Activated naive CD4-positive, alpha-beta T cell treated with anti-CD3 and anti-CD28 coated beads for 36 hours (primary cell): ENCODE measurements at places on chromosomes 2 and 18. TPM values are rescaled to one million over a fixed set of nuclear protein-coding genes. Genes with fewer than 3 reads are reported as not detected.
A peak's percentile ranks its signal among the peaks of the same experiment; 100 is the strongest.

Gene KCNG3
- 0.30 TPM for total RNA-seq

Gene OSBPL1A
- total RNA-seq: 2.4 TPM

Gene IL18RAP
- total RNA-seq: 11.2 TPM

Gene SNRPD1
- total RNA-seq: 133 TPM

Gene NLRC4
- total RNA-seq: not detected

- DNase-seq: no peak
- H3K36me3 ChIP-seq: no peaks in the 10 kb centered on the region
- H3K27me3 ChIP-seq: peaks cover 8% of the 10 kb centered on the region
- no peaks in the 10 kb centered on the region for H3K4me1 ChIP-seq
- no peak overlapping the region for H3K4me3 ChIP-seq
Measured at GRCh38 chr18:25111377-25112288, 240.3 kb downstream of the ZNF521 start.

DNA sequence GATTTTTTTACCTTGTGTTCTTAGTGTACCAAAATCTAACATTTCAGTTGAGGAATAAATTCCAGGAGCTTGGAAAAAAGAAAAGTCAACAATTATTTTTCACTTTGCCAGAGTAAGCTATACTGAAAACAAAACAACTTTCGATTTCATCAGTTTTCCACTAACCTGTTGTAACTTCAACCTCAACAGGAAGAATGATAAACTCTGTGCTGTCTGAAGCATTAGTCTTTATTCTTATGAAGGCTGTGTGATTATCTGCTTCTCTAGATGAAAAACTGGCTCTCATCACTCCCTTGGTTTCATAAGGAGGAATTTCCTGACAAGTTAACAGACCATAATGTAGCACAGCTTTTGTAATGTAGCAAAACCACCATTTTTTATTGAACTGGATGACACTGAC is 121.2 kb downstream of the ZAP70 start:
- H3K4me1 ChIP-seq: peaks cover 11% of the 10 kb centered on the region
- H3K27ac ChIP-seq: no peak overlapping the region
- H3K27me3 ChIP-seq: no peaks in the 10 kb centered on the region
- no peak overlapping the region for H3K4me3 ChIP-seq
- no peak for DNase-seq

- no peak for DNase-seq
- H3K36me3 ChIP-seq: no peaks in the 10 kb centered on the region
- H3K4me3 ChIP-seq: no peak overlapping the region
- H3K27ac ChIP-seq: no peak overlapping the region
Measured at GRCh38 chr2:154507186-154507585, 191.3 kb upstream of the KCNJ3 start.

DNA sequence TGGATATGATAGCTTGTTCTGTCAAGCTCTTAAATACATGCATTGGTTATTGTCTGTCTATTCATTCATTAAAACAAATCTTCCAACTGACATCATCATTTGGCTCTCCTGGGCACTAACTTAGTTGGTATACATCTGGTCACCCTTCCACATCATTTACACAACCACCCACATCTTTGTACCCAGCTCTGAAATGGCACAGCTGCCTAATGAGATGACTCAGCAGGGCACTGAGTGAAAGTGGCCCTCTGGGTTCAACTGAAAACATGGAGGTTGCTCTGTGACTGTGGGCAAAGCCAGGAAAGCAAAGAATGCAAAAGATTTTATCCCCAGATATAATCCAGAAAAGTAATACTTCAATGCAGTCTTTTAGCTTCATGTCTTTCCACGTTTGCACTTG is 234.0 kb upstream of the MAP2 start:
- no peaks in the 10 kb centered on the region for H3K4me1 ChIP-seq
- H3K4me3 ChIP-seq: no peak overlapping the region
- no peak for DNase-seq
- no peaks in the 10 kb centered on the region for H3K36me3 ChIP-seq

DNA sequence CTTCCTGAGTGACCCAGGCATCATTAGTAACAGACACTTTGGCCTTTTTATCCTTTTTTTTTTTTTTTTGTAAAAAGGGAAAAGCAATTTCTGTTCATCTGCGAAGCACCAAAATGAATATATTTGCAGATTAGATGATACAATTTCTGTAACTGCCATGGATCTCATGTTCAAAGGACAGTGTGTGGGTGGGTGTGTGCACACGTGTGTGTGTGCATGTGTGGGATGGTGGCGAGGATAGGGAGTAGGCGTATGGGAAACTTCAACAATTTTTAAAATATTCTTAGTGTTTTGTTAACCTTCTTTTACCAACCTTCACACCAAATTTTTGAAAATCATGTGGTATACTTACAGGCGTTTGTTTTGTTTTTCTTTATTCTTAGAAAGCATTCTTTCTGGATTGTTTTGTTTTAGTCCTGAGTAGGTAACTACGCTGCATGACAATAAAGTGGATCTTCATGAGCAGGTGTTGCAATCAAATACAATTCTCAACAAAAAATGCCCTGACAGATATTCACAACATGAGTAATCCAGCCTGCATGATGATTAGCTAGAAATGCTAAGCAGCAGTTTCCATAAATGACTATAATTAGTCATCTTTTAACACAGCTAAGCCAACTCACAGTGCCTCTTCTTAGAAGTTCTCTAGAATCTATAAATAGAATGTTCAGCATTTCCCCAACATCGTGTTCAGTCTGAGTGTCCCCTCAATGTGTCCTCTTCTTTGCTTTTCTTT is 53.5 kb upstream of the RMDN2 start:
- H3K27ac ChIP-seq: peak overlapping the region; percentile 86
- no peaks in the 10 kb centered on the region for H3K36me3 ChIP-seq
- DNase-seq: no peak
- H3K4me3 ChIP-seq: peak overlapping the region; percentile 25
- peaks cover 30% of the 10 kb centered on the region for H3K4me1 ChIP-seq

GRCh38 chr2:39550701-39551285 is 113.7 kb upstream of the MAP4K3 start:
- DNase-seq: no peak
- peaks cover 4% of the 10 kb centered on the region for H3K27me3 ChIP-seq
- H3K36me3 ChIP-seq: no peaks in the 10 kb centered on the region
- H3K27ac ChIP-seq: no peak overlapping the region
- H3K4me1 ChIP-seq: no peaks in the 10 kb centered on the region
- H3K4me3 ChIP-seq: no peak overlapping the region

DNA sequence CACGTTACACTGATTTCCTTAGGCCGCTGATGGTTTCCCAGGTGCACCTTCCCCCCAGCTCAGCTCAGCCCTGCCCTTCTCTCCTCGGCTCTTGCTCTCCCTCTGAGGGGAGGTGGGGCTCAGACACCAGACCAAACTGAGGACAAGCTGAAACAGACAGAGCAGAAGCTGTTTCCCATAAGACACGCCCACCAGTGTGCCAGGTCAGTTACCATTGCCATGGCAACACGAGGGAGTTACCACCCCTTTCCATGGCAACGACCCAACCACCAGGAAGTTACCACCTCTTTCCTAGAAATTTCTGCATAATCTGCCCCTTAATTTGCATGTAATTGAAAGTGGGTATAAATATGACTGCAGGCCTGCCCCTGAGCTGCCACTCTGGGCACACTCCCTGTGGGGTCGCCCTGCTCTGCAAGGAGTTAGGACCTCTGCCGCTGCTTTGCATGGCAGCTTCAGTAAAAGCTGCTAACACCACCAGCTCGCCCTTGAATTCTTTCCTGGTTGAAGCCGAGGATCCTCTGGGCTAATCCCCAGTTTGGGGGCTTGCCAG is 120.9 kb upstream of the SMIM21 start:
- peaks cover 24% of the 10 kb centered on the region for H3K27me3 ChIP-seq
- H3K27ac ChIP-seq: no peak overlapping the region
- peaks cover 2% of the 10 kb centered on the region for H3K4me1 ChIP-seq
- no peak overlapping the region for H3K4me3 ChIP-seq
- no peaks in the 10 kb centered on the region for H3K36me3 ChIP-seq

DNA sequence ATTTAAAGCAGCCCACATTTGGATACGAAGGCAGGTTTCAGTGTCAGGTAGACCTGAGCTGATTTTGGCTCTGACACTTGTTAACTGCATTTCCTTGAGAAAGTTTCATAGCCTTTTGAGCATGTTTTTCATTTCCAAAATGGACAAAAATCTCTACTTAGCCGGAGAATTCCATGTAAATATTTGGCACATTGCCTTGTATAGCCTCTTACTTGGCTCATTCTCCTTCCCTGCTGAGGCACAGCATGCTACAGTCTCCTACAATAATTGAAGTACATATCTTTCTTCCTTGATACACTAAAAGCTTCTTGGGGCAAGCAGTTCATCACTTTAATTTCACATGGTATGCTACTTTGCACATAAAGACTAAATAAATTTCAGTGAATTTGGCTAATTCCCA is 772.2 kb upstream of the CHAC2 start:
- H3K4me1 ChIP-seq: no peaks in the 10 kb centered on the region
- H3K36me3 ChIP-seq: no peaks in the 10 kb centered on the region
- DNase-seq: no peak

GRCh38 chr2:219680958-219681693 is 53.7 kb downstream of the SLC4A3 start:
- no peak overlapping the region for H3K4me3 ChIP-seq
- H3K4me1 ChIP-seq: peaks cover 11% of the 10 kb centered on the region
- H3K27me3 ChIP-seq: peaks cover 2% of the 10 kb centered on the region
- no peak for DNase-seq

DNA sequence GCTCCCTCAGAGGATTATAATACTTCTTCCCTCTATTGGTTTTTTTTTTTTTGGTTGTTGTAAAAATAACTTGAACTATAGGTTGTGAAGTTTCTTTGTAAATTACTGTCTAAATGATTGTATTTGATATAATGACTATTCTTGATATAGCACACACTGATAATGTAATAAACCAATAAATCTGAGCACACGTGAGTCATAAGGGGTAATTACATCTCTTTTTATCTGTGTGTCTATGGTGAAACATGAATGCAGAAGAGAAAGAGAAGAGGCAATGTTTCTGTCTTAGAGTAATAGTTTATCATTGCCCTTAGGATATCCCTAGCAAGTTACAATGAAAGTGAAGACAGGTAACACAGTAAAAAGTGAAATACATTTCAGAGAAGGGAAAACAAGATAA is 64.1 kb upstream of the RAPGEF4 start:
- DNase-seq: no peak
- H3K4me1 ChIP-seq: peaks cover 6% of the 10 kb centered on the region
- no peak overlapping the region for H3K27ac ChIP-seq
- no peaks in the 10 kb centered on the region for H3K27me3 ChIP-seq
- H3K36me3 ChIP-seq: peaks cover 3% of the 10 kb centered on the region
- H3K4me3 ChIP-seq: no peak overlapping the region

DNA sequence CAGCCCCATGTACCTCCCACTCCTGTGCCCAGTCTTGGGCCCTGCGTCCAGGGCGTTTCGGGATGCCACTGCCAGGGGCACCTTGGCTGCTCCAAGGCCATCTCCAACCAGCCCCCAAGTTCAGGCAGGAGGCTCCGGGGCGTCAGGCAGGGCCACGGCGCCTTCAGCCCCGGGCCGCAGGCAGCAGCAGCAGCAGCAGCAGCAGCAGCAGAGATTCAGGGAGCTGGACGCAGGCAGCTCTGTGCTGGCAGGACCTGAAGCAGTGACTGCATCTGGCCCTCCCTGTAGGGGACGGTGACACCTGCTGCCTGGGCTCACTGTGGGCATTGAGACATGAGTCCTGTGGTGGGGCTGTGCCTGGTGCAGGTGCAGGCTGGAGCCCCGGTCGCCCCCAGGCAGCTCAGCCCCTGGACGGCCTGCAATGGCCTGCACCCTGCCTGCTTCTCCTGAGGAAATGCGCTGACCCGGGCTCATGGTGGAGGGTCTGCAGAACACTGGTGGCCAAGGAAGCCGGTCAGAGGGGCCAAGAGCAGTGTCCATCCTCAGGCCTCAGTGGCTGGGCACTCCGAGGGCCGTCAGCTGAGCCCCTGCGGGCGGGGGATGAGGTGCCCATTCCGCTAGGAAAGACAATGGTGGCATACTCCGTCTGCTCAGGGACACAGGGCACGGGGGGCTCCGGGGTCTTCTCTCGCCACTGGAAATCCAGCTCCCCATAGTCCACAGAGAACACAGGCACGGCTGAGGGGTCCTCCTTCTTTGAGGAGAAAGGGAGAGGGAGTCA is 8.0 kb downstream of the PDCD1 start:
- H3K27me3 ChIP-seq: no peaks in the 10 kb centered on the region
- no peak overlapping the region for H3K4me3 ChIP-seq
- H3K4me1 ChIP-seq: peaks cover 11% of the 10 kb centered on the region
- peak overlapping the region; percentile 36 for H3K27ac ChIP-seq
- H3K36me3 ChIP-seq: peaks cover 6% of the 10 kb centered on the region
- no peak for DNase-seq

- peak overlapping the region; percentile 37 for H3K27ac ChIP-seq
- peaks cover 20% of the 10 kb centered on the region for H3K27me3 ChIP-seq
- peaks cover 49% of the 10 kb centered on the region for H3K4me1 ChIP-seq
- H3K4me3 ChIP-seq: peak overlapping the region; percentile 63
- H3K36me3 ChIP-seq: no peaks in the 10 kb centered on the region
Measured at GRCh38 chr2:218880859-218881594, 375 bp downstream of the WNT10A start.

- peaks cover 64% of the 10 kb centered on the region for H3K4me1 ChIP-seq
- no peaks in the 10 kb centered on the region for H3K27me3 ChIP-seq
- DNase-seq: peak; percentile 47
- peaks cover 12% of the 10 kb centered on the region for H3K36me3 ChIP-seq
- peak overlapping the region; percentile 95 for H3K27ac ChIP-seq
- peak overlapping the region; percentile 69 for H3K4me3 ChIP-seq
Measured at GRCh38 chr2:98734162-98734561, 3.2 kb upstream of the MGAT4A start.

DNA sequence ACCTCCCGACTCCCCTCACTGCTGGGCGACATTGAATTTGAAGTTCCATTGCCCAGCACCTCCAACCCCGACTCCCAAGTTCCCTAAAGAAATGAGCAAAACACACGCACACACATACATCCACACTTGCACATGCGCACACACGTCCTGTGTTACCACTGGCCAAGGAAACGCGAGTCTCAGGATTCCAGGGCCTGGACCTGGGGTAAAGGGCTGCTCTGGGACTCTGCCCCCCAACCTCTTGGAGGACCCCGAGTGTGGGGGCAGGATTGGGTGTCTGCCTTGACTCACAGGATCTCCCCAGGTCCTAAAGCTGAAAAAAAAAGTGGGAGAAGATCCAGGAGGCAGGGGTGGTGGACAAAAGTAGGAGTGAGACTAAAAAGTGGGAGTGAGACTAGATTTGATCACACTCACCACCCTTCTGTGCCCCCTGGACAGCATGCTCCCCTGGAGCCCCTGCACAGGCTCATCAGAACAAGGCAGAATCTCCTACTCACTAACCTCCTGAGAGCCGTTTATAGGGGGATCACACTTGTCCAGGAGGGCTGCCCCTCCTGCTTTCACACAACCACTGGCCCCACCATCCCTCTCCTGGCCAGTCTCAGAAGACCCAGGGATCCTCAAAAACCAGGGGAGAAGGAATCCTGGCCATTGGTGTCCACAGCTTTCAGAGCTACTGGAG is 202.2 kb downstream of the TNS1 start:
- no peak for DNase-seq
- H3K36me3 ChIP-seq: no peaks in the 10 kb centered on the region
